ENCODE measurements at places on chromosomes 5 and 9. TPM values are rescaled to one million over a fixed set of nuclear protein-coding genes. Genes with fewer than 3 reads are reported as not detected.

Gene IFNA2
- not detected for total RNA-seq

Gene UGT3A2
- not detected for total RNA-seq

Gene ECSCR
- not detected for total RNA-seq

Gene ARL10
- total RNA-seq = 0.85 TPM

Gene INSL4
- total RNA-seq = not detected

Gene PLEKHG4B
- not detected for total RNA-seq

Gene SLC34A3
- total RNA-seq = 1.4 TPM

Gene SHISAL2B
- not detected for total RNA-seq

Gene OR1J2
- total RNA-seq = not detected

Gene NLN
- 74.7 TPM for total RNA-seq

Gene AGXT2
- total RNA-seq = not detected
